ENCODE measurements at places on chromosomes 4 and X. TPM values are rescaled to one million over a fixed set of nuclear protein-coding genes. Genes with fewer than 3 reads are reported as not detected.

The UGT8 gene
- total RNA-seq, result not detected

The PTCHD1 gene
- total RNA-seq, result 0.05 TPM

The ARHGEF9 gene
- 38.0 TPM for total RNA-seq

The SLC10A6 gene
- total RNA-seq, result 0.35 TPM

The CTAG1A gene
- total RNA-seq, result not detected

The DNAJB14 gene
- total RNA-seq, result 20.3 TPM

The CT55 gene
- not detected for total RNA-seq

The HERC6 gene
- 6.1 TPM for total RNA-seq

The APLN gene
- 16.8 TPM for total RNA-seq

The SPIN2A gene
- 0.22 TPM for total RNA-seq

The LONRF3 gene
- total RNA-seq, result 3.0 TPM

The TEX13D gene
- not detected for total RNA-seq

The CCDC158 gene
- 0.16 TPM for total RNA-seq

The CCDC110 gene
- total RNA-seq, result 1.0 TPM

The ARSJ gene
- 0.54 TPM for total RNA-seq

The TLL1 gene
- total RNA-seq, result 0.54 TPM

The FOXR2 gene
- not detected for total RNA-seq

The CFAP47 gene
- total RNA-seq, result not detected

The ENPP6 gene
- total RNA-seq, result 0.11 TPM

The CT47B1 gene
- total RNA-seq, result not detected

The SERTM2 gene
- total RNA-seq, result not detected

The HDX gene
- 0.87 TPM for total RNA-seq

The GLRA2 gene
- total RNA-seq, result not detected

The BEND2 gene
- not detected for total RNA-seq

The SAGE1 gene
- total RNA-seq, result not detected

The CCNA2 gene
- total RNA-seq, result 1.2 TPM

The ATP7A gene
- total RNA-seq, result 5.4 TPM

The CD99 gene
- total RNA-seq, result 359 TPM

The STARD8 gene
- 11.7 TPM for total RNA-seq

The SMIM20 gene
- 41.5 TPM for total RNA-seq

The NEUROG2 gene
- total RNA-seq, result not detected

The PABPC5 gene
- 0.87 TPM for total RNA-seq

The GPR82 gene
- 0.22 TPM for total RNA-seq

The PROM1 gene
- 3.5 TPM for total RNA-seq

The SERPINA7 gene
- total RNA-seq, result not detected

Data from Right ventricle myocardium inferior (tissue), 1 donor.